ENCODE measurements at places on chromosomes 1 and 21. TPM values are rescaled to one million over a fixed set of nuclear protein-coding genes. Genes with fewer than 3 reads are reported as not detected.
A peak's percentile ranks its signal among the peaks of the same experiment; 100 is the strongest.

Gene GPATCH2
- total RNA-seq: 24.6 TPM

DNA sequence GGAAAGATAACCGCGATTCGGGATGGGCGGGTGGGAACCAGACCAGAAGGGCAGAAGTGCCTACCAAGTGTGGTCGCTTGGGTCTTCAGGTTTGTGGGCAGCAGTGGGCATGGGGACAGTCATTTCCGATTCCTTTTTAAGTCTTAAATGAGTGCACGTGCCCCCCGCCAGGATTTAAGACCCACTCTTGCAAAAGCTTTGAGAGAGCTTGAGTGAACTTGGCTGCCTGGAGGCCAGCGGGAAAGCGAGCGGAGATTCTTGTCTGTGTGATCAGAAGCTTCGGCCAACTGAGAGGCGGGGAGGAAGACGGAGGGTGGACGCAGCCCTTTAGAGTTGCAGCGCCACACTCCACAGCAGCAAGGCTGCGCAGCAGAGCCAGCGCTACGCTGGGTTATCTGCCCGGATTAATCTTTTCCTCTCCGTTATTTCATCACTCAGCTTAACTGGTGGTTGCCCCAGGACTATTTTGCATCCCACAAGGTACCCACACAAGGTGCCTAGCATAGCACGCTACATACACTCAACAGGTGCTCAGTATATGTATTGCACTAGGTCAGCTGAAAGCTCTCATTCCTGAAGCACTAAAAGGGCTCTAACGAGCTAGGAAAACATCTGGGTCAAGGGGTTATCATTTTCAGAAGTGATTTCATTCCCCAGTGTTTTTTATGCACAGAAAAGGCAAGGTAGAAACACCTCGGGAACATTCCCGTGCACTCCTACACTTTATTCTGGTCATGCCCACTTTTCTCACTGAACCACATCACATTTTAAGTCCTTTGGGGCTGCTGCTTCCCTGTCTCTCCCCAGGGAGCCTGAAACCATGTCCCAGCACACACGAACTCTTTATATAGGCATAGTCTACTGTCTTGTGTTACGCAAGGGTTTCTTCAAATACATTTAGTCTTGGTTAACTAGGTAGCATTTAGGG is 1.5 kb upstream of the BATF3 start:
- H3K36me3 ChIP-seq: no peaks in the 10 kb centered on the region
- H3K4me1 ChIP-seq: no peaks in the 10 kb centered on the region
- no peak overlapping the region for H3K27ac ChIP-seq
- peak overlapping the region; percentile 75 for H3K4me3 ChIP-seq
- H3K27me3 ChIP-seq: peaks cover 62% of the 10 kb centered on the region

- H3K27ac ChIP-seq: no peak overlapping the region
- no peak overlapping the region for H3K4me3 ChIP-seq
- no peaks in the 10 kb centered on the region for H3K36me3 ChIP-seq
Observed at GRCh38 chr1:118944133-118944532, 44.0 kb downstream of the TBX15 start.

- H3K36me3 ChIP-seq: no peaks in the 10 kb centered on the region
- H3K4me3 ChIP-seq: no peak overlapping the region
- DNase-seq: no peak
- H3K4me1 ChIP-seq: no peaks in the 10 kb centered on the region
- no peaks in the 10 kb centered on the region for H3K27me3 ChIP-seq
Observed at GRCh38 chr1:118881751-118882150, 106.4 kb downstream of the TBX15 start.

- H3K27ac ChIP-seq: no peak overlapping the region
- no peak overlapping the region for H3K4me3 ChIP-seq
- H3K4me1 ChIP-seq: peaks cover under 1% of the 10 kb centered on the region
- no peak for DNase-seq
- no peaks in the 10 kb centered on the region for H3K36me3 ChIP-seq
- H3K27me3 ChIP-seq: no peaks in the 10 kb centered on the region
Observed at GRCh38 chr1:20192364-20192763, 6.0 kb upstream of the PLA2G2C start.

DNA sequence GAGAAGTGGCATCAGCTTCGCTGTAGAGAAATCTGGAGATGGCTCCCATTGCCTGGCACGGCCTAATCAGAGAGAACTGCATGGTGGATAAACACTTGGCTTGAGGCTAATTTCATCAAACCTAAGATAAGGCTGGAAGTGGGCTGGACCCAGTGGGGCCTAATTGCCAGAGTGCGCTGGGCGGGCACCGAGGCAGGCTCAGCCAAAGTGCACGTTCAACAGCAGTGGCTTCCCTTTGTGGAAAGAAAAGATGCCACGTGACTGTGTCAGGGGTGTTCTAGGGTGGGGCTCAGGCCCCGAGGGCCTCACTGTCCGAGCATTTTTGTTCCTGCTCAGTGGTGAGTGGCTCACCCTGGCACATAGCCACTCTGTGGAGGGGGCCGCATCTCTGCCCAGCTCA is 5.8 kb downstream of the PLCH2 start:
- no peak for DNase-seq
- no peak overlapping the region for H3K4me3 ChIP-seq
- H3K4me1 ChIP-seq: no peaks in the 10 kb centered on the region
- no peaks in the 10 kb centered on the region for H3K36me3 ChIP-seq

GRCh38 chr1:9824702-9825089 is 931 bp upstream of the CLSTN1 start:
- H3K4me1 ChIP-seq: peaks cover 15% of the 10 kb centered on the region
- H3K27ac ChIP-seq: no peak overlapping the region
- peak overlapping the region; percentile 85 for H3K4me3 ChIP-seq
- no peak for DNase-seq
- H3K36me3 ChIP-seq: no peaks in the 10 kb centered on the region

- DNase-seq: no peak
- H3K4me1 ChIP-seq: no peaks in the 10 kb centered on the region
- no peaks in the 10 kb centered on the region for H3K27me3 ChIP-seq
Observed at GRCh38 chr1:175536921-175537320, 206.5 kb downstream of the TNR start.

DNA sequence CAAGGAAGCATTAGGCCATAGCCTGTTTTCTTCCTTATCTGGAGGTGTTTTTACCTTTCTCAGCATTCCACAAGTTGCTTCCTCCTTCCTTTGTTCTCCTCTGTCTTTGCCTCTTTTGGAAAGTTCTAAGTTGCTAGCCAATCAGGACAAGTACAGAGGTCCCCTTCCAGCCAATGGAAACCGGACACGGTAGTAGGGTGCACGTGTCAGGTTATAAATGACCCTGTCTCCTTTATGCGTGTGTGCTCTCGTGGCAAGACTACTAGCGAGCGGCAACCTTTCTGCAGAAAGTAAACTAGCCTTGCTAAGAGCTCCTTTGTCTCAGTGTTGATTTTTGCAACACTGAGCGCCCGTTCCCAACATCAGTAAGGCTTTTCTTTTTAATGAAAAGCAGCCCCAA is 1.5 kb upstream of the ACADM start:
- peak overlapping the region; percentile 76 for H3K4me3 ChIP-seq
- DNase-seq: peak; percentile 50
- H3K36me3 ChIP-seq: no peaks in the 10 kb centered on the region
- no peaks in the 10 kb centered on the region for H3K27me3 ChIP-seq
- H3K4me1 ChIP-seq: peaks cover 7% of the 10 kb centered on the region

GRCh38 chr1:224182057-224182865 is 779 bp upstream of the DEGS1 start:
- DNase-seq: no peak
- H3K27ac ChIP-seq: peak overlapping the region; percentile 70
- no peaks in the 10 kb centered on the region for H3K4me1 ChIP-seq
- H3K36me3 ChIP-seq: peaks cover 8% of the 10 kb centered on the region
- H3K27me3 ChIP-seq: no peaks in the 10 kb centered on the region

GRCh38 chr1:167713330-167714081 is 8.3 kb upstream of the MPZL1 start:
- H3K36me3 ChIP-seq: no peaks in the 10 kb centered on the region
- peaks cover 20% of the 10 kb centered on the region for H3K27me3 ChIP-seq
- DNase-seq: peak; percentile 80
- peak overlapping the region; percentile 100 for H3K4me3 ChIP-seq
- no peak overlapping the region for H3K27ac ChIP-seq

- H3K4me3 ChIP-seq: no peak overlapping the region
- H3K27ac ChIP-seq: no peak overlapping the region
- DNase-seq: no peak
- no peaks in the 10 kb centered on the region for H3K4me1 ChIP-seq
- no peaks in the 10 kb centered on the region for H3K36me3 ChIP-seq
- no peaks in the 10 kb centered on the region for H3K27me3 ChIP-seq
Observed at GRCh38 chr1:84855168-84855567, 37.8 kb downstream of the LPAR3 start.

- no peaks in the 10 kb centered on the region for H3K36me3 ChIP-seq
- peaks cover 22% of the 10 kb centered on the region for H3K27me3 ChIP-seq
- peaks cover 18% of the 10 kb centered on the region for H3K4me1 ChIP-seq
- no peak for DNase-seq
Observed at GRCh38 chr1:64490213-64490818, 20.4 kb downstream of the CACHD1 start.

DNA sequence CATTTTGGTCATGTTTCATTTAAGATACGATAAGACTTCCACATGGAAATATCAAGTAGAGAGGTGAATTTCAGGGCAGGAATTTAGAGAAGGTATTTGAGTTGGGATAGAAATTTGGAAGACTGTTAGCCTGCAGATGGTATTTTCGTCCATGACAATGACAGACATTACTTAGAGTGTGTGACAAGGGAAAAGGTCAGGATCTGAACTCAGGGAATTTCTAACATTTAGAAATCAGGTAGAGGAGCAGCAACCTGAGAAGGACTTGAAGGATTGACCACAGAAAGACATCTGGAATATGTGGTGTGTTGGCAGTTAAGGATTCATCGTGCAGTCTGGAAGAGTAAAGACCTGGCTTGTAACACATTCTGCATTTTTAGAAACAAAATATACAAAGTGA is 57.9 kb downstream of the RABGAP1L start:
- peaks cover 3% of the 10 kb centered on the region for H3K36me3 ChIP-seq
- no peaks in the 10 kb centered on the region for H3K27me3 ChIP-seq
- no peak overlapping the region for H3K27ac ChIP-seq
- H3K4me3 ChIP-seq: no peak overlapping the region
- H3K4me1 ChIP-seq: no peaks in the 10 kb centered on the region
- DNase-seq: no peak

Gene HSD3B1
- total RNA-seq: not detected

GRCh38 chr1:72186733-72187307 is 95.5 kb downstream of the NEGR1 start:
- DNase-seq: no peak
- no peaks in the 10 kb centered on the region for H3K36me3 ChIP-seq
- H3K27ac ChIP-seq: no peak overlapping the region

- no peak for DNase-seq
- H3K27ac ChIP-seq: no peak overlapping the region
- peaks cover 3% of the 10 kb centered on the region for H3K4me1 ChIP-seq
- no peak overlapping the region for H3K4me3 ChIP-seq
- H3K27me3 ChIP-seq: no peaks in the 10 kb centered on the region
Observed at GRCh38 chr1:226353698-226354525, 44.9 kb upstream of the LIN9 start.

- H3K27ac ChIP-seq: no peak overlapping the region
- no peaks in the 10 kb centered on the region for H3K36me3 ChIP-seq
- DNase-seq: no peak
- no peaks in the 10 kb centered on the region for H3K4me1 ChIP-seq
Observed at GRCh38 chr1:78304761-78305160, 186.0 kb upstream of the PTGFR start.

GRCh38 chr1:48552420-48552819 is 80.4 kb upstream of the SPATA6 start:
- H3K27me3 ChIP-seq: no peaks in the 10 kb centered on the region
- no peak overlapping the region for H3K27ac ChIP-seq
- peak; percentile 70 for DNase-seq
- no peaks in the 10 kb centered on the region for H3K36me3 ChIP-seq

GRCh38 chr1:93784538-93784937 is 94.5 kb downstream of the DNTTIP2 start:
- no peaks in the 10 kb centered on the region for H3K36me3 ChIP-seq
- H3K4me1 ChIP-seq: no peaks in the 10 kb centered on the region
- DNase-seq: no peak
- H3K4me3 ChIP-seq: no peak overlapping the region
- no peak overlapping the region for H3K27ac ChIP-seq
- H3K27me3 ChIP-seq: no peaks in the 10 kb centered on the region

DNA sequence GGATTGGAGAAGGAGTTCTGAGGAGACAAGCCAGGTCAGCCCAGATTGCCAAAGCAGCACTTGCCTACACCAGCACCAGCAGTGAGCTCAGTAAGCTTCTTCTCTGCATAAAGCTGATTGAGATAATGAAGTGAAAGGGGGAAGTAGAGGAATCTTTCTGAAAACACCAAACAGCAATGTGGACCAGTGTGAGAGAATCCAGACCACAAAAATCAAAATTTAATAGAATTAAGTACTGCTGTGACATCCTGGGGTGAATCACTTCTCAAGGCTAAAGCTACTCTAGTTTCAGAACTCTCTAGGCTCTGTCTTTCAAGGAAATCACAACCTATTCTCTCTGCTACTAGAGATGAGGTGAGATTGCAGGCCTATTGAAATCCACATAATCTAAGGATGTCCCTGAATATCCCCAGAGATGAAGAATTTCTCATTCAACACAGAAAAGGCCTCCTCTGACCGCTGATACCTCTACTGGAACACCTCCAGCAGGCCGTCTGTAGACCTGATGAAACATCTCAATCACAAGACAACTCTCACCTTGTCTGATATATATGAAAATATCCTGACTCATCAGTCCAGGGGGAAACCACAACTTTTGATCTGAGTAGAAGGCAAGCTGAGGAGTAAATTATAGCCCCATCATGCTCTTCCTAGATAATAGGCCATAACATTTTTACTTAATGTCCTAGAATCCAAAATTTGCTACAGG is at the start of gene FCRL4:
FCRL4 (minus strand) TSS at position 127 of the 709 bp plus-strand sequence. CDS start 141 bp downstream, outside the sequence.
- H3K4me1 ChIP-seq: no peaks in the 10 kb centered on the region
- H3K27me3 ChIP-seq: peaks cover 19% of the 10 kb centered on the region
- no peak within 1 kb of the TSS for H3K4me3 ChIP-seq
- H3K27ac ChIP-seq: no peak within 1 kb of the TSS
- DNase-seq: no peak
- no peaks in the 10 kb centered on the region for H3K36me3 ChIP-seq

Gene CRP
- not detected for total RNA-seq

Gene TNFRSF9
- total RNA-seq: 0.07 TPM

Gene EPHB2
- 50.7 TPM for total RNA-seq

Gene OR6K3
- not detected for total RNA-seq

DNA sequence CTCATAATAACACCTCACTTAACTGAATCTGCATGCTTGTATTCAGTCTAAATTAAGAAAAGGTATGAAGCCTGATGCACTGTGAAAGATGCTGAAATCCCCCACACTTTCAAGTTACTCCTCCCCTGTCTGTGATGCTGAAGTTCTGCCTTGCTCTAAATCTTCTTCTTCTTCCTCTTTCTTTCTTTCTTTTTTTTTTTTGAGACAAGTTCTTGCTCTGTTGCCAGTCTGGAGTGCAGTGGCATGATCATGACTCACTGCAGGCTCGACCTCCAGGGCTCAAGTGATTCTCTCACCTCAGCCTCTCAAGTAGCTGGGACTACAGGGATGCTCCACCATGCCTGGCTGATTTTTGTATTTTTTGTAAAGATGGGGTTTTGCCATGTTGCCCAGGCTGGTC is 231.0 kb upstream of the B3GALT2 start:
- no peak overlapping the region for H3K4me3 ChIP-seq

Gene RGS16
- total RNA-seq: 19.4 TPM

Data from endodermal cell (in vitro differentiated cells).